ENCODE measurements at places on chromosomes 16 and 17.

GRCh38 chr16:83266848-83267553 lies 540.8 kb upstream of the HSBP1 start:
- DNase-seq, result no peak

DNA sequence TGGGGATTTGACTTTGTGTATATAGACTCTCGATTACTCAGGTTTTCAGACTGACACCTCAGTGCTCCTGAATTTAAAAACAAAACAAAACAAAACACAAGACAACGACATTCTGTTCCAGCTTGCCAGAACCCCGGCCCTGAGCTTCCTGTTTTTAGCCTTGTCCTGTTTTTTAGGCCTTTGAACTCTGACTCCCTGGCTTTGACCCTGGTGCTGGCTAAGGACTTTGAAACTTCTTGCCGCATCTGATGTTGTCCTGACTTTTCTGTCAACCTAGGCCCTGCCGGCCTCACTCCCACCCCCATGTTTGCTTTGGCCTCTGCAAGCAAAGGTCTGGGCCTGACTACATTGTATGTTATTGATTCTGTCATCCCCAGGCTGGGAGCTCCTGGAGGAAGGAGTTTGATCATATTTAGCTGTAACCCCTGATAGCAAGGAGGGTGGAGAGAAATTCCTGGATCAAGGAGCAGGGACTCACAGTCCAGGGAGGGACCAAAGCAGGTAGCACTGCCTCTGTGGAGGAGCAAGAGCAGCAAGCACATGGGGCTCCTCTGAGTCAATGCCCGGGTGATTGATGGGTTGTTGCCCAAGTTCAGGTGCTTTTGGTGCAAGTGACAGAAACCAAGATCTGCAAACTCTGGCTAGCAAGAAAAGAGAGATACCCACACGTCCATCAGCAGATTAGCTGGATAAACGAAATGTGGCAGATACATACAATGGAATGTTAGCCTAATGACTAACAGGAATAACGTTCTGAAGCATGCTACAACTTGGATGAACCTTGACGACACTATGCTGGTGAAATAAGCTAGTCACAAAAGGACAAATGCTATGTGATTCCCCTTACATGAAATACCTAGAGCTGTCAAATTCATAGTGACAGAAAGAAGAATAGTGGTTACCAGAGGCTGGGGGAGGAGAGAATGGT lies 7.7 kb downstream of the CCL16 start:
- no peak for DNase-seq

- no peak for DNase-seq
These were observed 18.6 kb upstream of the ACSF3 start for GRCh38 chr16:89074803-89075688.

DNA sequence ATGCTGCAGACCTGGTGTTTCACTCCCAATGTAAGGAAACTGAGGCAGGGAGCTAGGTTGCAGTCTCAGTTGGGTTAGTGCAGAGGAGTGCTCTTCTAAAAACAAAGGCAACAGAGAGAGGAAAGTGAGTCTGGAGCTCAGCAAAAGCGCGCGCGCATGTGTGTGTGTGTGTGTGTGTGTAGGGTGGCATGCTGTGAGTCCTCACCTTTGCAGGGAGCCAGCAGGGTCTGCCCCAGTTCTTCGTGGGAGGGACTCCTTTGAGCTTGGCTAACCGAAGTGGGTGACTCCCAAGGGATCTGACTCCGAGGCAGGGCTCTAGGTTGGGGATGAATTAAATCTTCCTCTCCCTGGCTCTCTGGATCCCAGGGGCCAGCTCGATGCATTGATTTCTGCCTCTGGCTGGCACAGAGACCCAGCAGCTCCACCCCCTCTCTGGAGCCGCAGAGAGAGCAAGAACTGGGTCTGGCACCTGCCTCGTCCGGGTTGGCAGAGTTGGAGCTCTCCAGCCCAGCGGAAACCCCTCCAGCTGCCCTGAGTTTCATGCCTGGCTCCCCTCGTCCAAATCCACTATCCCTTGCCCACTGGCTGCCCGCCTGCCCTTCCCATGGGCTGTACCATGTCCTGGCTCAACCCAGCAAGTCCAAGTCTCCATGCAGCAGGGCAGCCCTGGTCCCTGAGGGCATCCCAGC lies 1.3 kb upstream of the BTBD17 start:
- no peak for DNase-seq

- no peak for DNase-seq
These were observed 47.2 kb downstream of the MED13 start for GRCh38 chr17:62017912-62018311.

GRCh38 chr17:8044819-8045810 lies 6.3 kb downstream of the ALOX15B start:
- no peak for DNase-seq

GRCh38 chr17:69300222-69300621 lies 26.7 kb downstream of the ABCA5 start:
- DNase-seq, result no peak

DNA sequence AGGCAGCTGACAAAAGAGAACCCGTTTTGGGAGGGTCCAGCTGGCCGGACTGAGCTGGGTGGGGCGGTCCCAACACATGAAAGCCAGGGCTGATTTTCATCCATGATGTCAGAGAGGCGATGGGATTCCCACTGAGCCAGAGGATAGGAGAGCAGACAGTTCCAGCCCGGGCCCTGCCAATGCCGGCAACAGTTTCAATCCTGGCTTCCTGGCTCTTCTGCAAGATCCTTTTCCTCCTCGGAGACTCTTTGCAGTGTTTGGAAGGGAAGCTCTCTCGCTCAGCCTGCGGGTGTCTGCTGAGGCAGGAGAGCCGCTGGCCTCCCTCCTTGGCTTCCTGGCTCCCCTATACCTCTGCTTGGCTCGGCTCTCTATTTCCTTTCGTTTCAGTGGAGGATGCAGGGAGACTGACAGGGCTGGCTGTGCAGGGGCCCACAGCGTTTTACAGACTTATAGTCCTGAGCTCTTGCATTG lies 145.5 kb upstream of the SOX9 start:
- DNase-seq, result peak; percentile 29

GRCh38 chr16:23784811-23785447 lies 30.1 kb downstream of the CHP2 start:
- DNase-seq, result no peak

GRCh38 chr17:28570716-28571360 lies 486 bp downstream of the PIGS start:
- no peak for DNase-seq

DNA sequence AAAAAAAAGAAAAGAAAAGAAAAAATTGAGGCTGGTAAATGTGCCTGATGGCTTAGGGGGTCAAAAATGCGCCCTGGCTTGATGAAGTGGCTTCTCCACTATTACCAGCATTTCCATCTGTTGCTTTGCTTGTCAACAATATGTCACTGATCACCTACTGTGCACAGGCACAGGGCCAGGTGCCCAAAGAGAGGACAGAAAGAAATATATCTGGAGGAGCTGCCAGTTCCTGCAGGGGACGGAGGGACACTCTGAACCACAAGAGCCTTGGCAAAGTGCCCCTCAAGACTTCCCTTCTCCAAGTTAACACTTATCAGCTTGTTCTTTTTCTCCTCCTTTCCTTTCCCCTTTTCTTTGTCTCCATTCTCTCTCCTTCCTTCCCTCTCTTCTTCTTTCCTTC lies 34.7 kb downstream of the GINS3 start:
- DNase-seq, result no peak

DNA sequence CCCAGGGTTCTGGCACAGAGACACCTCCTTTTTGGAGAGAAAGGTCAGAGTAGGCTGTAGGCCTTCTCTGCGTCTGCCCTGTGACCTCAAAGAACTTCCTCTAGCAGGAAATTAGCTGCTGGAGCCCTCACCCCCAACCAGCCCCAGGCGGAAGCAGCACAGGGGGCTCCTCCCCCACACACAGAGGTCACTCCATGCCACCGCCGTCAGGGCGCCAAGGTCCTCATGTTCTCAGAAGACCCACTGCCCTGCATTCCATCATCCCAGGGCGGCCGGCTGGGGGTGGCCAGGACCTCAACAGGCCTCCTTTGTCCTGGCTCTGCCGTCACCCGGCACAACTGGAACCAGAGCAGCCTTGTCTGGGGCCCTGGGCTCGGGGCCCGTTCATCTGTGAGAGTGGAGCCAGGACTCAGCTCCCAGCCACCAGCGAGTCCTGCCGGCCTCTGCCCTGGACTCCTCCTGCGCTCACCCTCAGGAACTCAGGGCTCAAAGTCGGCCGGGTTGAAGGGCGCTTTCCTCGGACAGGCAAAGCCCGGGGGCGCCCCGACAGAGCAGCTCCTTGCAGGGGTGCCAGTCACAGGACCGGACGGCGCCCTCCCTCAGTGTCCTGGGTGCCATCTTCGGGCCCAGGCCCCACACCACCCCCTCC lies 1.2 kb downstream of the TMC6 start:
- no peak for DNase-seq

GRCh38 chr16:78773291-78773702 lies 673.8 kb downstream of the WWOX start:
- DNase-seq, result no peak

DNA sequence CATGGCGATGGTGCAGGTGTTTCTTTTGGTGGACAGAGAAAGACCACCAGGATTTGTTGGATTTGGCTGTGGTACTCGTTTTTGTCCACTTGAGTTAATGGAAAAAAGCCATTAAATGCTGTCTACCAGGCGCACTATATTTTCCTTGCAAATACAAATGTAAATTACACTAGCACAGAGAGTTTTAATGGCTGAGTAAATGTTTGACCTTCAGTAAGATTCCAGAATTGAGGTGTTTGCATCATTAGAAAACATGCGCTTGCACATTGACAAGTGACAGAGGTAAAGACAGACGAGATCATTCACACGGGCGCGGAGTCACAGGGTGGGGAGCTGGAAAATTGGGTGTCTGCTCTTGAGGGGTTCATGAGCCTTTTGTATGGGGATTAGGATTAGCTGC lies 53.5 kb upstream of the AKTIP start:
- DNase-seq, result no peak

GRCh38 chr17:75475144-75475835 lies 18.9 kb downstream of the TMEM94 start:
- no peak for DNase-seq

All from left renal pelvis (tissue), 4 donors.